Fibroblast of mammary gland (primary cell): ENCODE measurements at places on chromosomes 6 and 20.

DNA sequence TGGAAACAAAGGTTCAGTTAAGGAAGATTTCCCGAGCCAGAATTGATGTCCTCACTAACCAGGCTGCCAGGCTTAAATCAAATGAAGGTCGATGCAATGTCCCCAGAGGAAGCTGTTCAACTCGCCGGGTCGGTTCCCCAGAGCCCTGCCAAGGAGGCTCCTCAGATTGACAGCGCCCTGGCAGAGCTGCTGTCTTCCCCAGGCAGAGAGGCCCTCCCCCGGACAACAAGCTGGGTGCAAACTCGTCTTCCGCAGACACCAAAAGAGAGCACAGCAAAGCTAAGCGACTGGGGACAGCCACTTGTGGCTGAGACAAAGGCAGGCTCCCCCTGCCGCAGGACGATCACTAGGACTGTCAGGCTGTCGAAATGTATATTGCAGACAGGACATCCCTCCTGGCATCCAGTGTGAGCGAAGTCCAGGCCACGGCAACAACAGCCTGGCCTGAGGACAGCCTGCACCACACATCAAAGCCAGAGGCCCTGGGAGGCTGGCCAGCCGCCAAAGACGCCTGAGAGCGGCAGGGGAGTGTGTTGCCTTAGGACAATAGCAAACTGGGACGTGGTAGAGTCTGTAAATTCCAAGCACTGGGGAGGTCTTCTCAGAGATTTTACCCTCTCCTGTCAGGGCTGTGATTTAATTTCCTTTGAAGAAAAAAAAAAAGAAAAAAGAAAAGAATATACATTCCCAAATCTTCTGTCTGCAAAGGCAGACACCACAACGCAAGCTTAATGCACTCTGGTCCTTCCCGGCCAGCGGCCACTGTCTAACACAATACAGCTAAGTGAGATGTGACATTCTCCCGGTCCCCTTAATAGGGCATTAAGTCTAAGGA, 99.1 kb downstream of the HIVEP2 start:
- peak; percentile 80 for DNase-seq

- no peak for DNase-seq
Measured at GRCh38 chr20:45407783-45408645, at the start of gene DBNDD2. Gene DBNDD2, plus strand, starts transcription at chr20:45408289. Its CDS starts 179 bp downstream, at chr20:45408468.

DNA sequence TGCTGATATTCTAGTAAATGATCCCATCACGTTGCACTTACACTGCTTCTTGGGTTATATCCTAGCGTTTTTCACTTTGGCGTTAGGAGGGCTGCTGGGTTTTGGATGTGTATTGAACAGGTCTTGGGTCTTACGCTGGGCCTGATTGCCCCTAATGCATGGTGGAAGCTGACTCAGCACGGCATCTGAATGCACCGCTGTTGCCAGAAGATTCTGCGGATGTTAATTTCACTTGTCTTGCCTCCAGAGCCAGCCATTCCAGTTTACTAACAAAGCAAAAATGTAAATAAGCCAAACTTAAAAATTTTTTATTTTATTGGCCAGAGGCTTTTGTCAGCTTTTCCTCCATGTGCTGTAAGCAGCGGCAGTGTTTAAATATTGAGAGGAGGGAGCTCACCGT, 233.5 kb downstream of the TMEM242 start:
- DNase-seq = no peak

DNA sequence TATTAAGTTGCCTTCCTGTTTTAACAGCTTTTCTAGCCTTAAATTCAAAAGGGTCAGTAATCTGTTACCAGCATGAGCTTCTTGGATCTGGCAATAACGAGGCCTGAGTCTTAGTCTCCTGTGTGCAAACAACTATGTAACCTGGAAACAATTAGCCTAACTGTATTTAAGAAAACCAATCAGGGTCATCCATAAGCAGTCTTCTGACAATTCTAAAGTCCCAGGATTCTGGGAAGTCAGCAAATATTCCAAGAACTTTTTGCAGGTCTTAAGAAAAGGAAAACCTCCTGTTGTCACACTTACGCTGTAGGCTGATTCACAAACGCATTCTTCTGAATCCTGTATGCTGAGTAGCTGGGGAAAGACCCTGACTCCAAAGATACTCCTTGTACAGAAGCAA, 90.4 kb downstream of the COL12A1 start:
- peak; percentile 60 for DNase-seq

DNA sequence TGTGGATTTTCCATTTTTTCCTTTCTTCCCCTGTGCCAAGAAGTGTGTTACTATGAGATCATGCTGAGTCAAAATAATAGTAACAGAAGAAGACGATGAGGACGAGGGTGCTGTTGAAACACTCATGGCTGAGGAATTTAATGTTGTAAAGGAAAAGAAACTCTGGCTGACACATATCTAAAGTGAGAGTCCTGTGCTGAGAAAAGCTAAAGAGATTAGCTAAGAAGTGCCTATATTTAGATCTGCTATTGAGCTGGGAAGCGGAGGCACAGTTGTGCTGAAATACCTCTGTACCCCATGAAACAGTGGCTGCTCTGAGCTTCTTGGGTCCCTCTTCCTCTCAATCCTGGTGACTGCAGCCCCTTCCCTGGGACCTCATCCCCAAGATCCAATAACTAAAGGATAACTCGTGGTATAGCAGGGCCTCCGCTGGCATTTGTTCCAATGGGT, 1.1 kb upstream of the SYTL3 start:
- peak; percentile 94 for DNase-seq

- DNase-seq = no peak
Measured at GRCh38 chr6:119511024-119511423, 161.5 kb upstream of the MAN1A1 start.

GRCh38 chr6:107689951-107690642, 134.0 kb downstream of the SCML4 start:
- peak; percentile 83 for DNase-seq

GRCh38 chr6:42898891-42899361, 16.9 kb upstream of the PTCRA start:
- DNase-seq = peak; percentile 72
